ENCODE measurements at places on chromosomes 2 and 18.

DNA sequence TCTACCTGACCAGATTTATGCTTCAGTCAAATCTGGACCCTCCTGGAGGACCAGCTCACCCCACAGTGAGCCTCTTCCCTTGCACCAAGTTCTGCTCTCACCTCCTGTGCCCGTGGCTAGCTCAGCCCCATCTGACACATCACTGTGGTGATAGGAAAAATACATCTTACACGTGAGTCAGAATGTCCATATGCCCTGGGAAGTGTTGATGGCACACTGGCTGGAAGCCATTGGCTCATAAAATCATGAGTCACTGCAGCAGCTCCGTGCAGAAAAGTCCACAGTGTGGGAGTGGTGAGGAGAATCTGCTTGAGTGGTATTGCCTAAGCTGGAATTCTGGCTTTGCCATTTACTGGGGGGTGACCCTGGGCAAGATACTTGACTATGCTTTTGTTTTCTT is 42.6 kb upstream of the RAPGEF4 start:
- no peaks in the 10 kb centered on the region for H3K36me3 ChIP-seq
- H3K27ac ChIP-seq: peak overlapping the region; percentile 65
- peak; percentile 94 for DNase-seq
- H3K4me3 ChIP-seq: no peak overlapping the region
- no peaks in the 10 kb centered on the region for H3K27me3 ChIP-seq

GRCh38 chr2:1238598-1239138 is 174.6 kb upstream of the TPO start:
- no peak for DNase-seq
- no peaks in the 10 kb centered on the region for H3K4me1 ChIP-seq
- no peaks in the 10 kb centered on the region for H3K27me3 ChIP-seq
- no peak overlapping the region for H3K4me3 ChIP-seq
- H3K27ac ChIP-seq: no peak overlapping the region
- H3K36me3 ChIP-seq: no peaks in the 10 kb centered on the region

GRCh38 chr18:74456017-74456348 is 1.1 kb downstream of the DIPK1C start:
- no peaks in the 10 kb centered on the region for H3K36me3 ChIP-seq
- DNase-seq: no peak
- H3K27ac ChIP-seq: no peak overlapping the region
- no peaks in the 10 kb centered on the region for H3K4me1 ChIP-seq
- peak overlapping the region; percentile 30 for H3K4me3 ChIP-seq

DNA sequence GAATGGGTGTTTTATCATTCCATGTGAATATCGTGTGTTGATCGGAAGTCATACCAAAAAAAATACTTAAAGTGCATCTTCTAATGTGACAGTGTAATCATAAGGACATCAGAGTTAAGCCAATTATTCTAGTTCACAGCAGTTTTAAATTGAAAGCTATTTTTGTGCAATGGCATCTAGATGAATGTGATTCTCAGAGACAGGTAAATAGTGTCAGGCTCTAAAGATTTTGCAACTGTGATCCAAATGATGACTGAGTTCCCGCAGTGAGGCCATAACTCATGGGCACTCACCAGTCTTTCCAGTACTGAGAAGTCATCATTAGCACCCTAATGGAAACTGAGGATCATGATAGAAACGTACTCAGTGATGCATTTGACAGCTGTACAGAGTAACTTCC is 542.6 kb downstream of the PARD3B start:
- no peak for DNase-seq
- H3K27me3 ChIP-seq: no peaks in the 10 kb centered on the region
- no peaks in the 10 kb centered on the region for H3K36me3 ChIP-seq

DNA sequence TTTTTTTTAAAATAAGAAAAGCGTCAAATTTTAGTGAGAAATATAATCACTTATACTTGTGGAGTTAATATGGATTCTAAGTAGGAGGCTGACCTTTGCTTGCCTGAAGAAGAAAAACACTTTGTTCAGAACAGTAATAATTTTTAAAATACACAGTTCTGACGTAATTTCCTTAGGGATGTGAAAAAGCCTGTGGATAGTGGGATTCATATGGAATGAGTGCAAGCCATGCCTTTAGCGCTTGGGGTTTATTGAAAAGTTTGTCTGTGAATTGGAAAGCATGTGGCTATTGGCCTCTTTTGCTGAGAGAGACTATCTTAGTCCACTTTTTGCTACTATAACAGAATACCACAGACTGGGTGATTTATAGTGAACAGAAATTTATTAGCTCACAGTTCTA is 151.3 kb downstream of the CCDC85A start:
- no peaks in the 10 kb centered on the region for H3K36me3 ChIP-seq
- no peak for DNase-seq
- H3K4me3 ChIP-seq: no peak overlapping the region
- H3K27ac ChIP-seq: no peak overlapping the region
